Stimulated activated CD4-positive, alpha-beta T cell treated with anti-CD3 and anti-CD28 coated beads, TNF-alpha, amount 100 ng/mL, for 1 hour (primary cell): ENCODE measurements at places on chromosomes 6 and 20.

GRCh38 chr6:23415819-23416427, 710.1 kb upstream of the NRSN1 start:
- DNase-seq: no peak

- DNase-seq: no peak
Measured at GRCh38 chr6:138310821-138311220, 66.9 kb upstream of the SMIM28 start.

DNA sequence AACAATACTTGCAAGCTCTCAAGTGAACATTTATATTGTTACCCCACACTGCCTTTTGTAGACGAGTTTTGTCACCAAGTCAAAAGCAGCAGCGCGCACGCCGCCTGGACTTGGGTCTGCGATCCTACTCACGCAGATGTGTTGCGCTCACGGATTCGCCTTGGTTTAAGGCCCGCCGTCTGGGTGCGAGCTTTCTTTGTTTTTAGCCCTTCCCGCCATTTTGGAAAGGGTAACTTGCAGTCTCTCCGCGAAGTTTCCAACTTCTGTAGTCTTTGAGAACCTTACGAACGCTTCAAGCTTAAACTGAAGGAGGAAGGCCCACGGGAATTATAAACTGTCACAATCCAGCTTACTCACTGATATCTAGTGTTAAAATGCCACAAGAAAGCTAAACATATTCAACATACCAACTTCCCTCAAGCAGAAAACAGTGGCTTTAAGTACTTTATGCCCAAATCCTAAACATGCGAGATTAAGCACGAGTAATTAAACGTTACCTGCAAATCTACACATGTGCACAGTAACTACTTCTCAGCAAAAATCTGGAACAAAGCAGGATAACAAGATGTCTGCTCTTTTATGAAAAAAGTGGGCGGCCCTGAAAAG, 80.4 kb upstream of the BTN3A2 start:
- DNase-seq: no peak

DNA sequence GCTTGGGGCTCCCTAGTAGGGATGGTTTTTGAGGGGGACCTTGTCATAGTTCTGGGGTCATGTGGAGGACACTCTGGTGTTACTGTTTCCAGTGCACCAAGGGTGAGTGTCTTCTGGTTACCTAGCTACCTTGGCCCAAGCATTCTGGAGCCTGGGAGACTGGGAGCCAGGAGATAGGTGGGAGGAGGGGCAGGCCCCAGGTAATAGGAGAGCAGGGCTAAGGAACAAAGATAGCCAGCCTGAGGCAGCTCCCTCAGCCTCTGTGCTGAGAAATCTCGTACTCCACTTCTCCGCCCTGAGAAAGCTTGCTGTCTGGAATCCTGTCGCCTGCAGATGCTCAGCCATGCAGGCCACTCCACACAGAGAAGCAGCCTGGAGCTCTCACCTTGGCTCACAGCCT, 8.3 kb upstream of the ENTPD6 start:
- DNase-seq: no peak

GRCh38 chr6:69945192-69945591, 78.8 kb downstream of the COL19A1 start:
- no peak for DNase-seq

DNA sequence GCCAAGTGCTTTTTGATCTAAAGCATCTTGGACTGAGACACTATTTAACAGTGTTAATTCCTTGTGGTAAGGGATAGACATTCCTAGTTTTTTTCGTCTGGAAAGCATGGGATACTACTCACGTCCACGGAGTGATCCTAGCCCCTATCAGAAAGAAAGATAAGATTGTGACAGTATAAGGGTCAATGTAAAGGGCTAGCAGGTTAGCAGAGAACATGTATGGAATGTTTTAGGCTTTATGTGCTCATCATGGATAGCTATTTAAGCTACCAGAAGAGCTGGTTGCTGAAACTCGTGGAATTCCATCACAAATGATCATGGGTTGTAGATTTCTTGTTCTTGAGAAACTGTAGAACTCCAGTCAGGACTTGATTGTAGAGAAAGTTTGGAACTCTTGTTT, 32.1 kb downstream of the CYB5R4 start:
- no peak for DNase-seq

DNA sequence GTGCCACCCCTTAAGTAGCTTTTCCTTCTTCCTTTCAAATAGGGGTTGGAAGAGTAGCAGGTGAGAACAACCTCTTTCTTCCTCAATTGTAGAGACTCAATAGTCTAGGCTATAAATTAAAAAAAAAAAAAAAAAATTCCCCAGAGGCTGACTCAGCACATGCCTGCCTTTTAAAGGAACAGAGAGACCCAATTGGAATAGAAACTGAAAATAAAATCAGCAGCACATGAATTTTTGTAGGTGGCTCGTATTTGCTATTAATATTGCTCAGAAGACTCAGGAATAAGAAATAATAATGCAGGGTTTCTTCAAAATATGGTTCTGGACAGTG, 19.3 kb downstream of the TOP1 start:
- DNase-seq: no peak

- no peak for DNase-seq
Measured at GRCh38 chr6:98672681-98673475, 161.5 kb upstream of the POU3F2 start.

- DNase-seq: no peak
Measured at GRCh38 chr6:149942461-149942829, 631 bp downstream of the ULBP2 start.

GRCh38 chr6:53282741-53283140, 66.0 kb downstream of the ELOVL5 start:
- DNase-seq: no peak

DNA sequence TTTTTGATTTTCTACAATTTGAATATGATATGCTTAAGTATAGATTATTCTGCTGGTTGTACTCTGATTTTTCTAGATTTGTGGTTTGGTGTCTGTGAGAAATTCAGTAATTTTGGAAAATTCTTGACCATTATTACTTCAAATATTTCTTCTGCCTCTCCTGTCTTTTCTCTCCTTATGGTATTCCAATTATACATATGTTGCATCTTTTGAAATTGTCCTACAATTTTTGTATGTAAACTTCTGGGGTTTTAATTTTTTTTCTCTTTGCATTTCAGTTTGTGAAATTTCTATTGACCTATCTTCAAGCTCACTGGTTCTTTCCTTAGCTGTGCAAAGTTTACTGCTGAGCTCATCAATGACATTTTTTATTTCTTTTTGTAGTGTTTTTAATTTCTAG, 534.4 kb upstream of the SLC35B3 start:
- DNase-seq: no peak

GRCh38 chr6:33570806-33571636, 9.1 kb downstream of the BAK1 start:
- DNase-seq: peak; percentile 75

GRCh38 chr6:147704691-147705090, 196.2 kb downstream of the SAMD5 start:
- DNase-seq: no peak

DNA sequence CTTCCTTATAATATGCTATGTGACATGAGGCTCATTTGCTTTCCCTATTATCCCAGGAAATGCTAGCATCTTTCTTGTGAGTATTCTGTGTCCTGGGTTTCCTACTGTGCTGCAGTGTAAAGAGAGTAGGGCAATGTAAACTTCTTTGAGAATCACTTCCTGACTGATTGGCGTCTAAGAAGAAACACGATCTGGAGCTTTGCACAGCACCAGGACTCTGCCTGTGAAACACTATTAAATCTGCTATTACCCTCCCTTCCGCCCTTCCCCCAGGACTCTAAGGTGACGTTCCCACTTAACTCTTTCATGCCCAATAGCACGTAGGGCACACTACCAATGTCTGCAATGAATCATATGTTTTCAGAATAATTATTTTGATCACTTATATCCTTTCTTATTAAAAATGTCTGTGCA, 607.3 kb upstream of the CITED2 start:
- no peak for DNase-seq

DNA sequence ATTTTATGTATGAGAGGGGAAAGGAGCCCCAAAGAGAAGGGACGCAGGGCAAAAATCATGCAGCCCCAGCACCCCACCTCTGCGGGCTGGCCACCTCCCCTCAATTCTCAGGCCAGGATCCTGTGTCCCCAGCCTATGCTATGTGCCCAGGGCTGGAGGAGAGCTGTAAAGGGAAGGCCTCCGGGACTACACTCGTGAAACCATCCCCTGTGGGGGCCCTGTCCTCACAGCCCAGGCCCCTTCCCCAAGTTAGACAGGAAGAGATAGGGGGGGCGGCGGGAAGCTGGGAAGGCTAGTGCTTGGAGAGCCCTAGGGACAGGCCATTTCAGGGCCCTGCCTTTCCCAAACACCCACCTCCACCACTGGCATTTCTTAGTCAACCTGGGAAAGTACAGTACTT, 1.4 kb upstream of the COL11A2 start:
- no peak for DNase-seq

DNA sequence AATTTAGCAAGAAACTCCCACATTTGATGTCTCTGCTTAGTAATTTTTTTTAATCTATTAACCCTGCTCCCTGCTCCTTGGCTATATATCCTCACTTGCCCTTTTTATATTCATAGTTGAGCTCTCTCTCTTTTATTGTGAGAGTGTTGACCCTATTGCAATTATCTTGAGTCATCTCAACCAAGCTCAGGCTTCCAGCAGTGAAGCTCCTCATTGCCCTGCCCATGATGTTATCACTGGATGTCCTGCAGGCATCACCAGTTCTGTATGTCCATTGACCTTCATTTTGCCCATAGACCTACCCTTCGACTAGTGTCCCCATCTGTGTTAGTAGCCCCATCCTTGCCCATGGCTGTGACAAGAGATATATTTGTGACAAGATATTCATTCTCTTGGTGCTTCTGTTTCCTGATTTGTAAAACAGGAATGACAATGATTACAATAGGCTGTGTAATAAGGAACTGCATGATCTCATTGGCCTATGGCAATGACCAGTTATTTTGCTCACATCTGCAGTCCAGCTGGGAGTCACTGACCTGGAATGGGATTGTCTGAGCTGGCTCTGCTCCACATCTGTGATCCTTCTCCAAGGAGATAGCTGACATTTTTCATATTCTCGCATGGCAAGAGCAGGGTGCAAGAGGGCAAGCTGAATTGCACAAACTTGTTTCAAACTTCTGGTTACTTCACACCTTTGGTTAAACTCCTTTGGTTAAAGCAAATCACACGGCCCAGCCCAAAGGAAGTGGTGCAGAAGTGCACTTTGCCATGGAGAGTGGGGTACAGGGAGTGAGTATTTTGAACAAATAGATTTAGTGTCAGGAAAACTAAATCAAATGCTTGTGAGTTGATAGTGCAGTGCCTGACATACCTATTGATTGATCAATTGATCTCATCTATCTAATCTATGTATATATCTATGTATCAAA, 47.7 kb upstream of the CST5 start:
- DNase-seq: no peak

DNA sequence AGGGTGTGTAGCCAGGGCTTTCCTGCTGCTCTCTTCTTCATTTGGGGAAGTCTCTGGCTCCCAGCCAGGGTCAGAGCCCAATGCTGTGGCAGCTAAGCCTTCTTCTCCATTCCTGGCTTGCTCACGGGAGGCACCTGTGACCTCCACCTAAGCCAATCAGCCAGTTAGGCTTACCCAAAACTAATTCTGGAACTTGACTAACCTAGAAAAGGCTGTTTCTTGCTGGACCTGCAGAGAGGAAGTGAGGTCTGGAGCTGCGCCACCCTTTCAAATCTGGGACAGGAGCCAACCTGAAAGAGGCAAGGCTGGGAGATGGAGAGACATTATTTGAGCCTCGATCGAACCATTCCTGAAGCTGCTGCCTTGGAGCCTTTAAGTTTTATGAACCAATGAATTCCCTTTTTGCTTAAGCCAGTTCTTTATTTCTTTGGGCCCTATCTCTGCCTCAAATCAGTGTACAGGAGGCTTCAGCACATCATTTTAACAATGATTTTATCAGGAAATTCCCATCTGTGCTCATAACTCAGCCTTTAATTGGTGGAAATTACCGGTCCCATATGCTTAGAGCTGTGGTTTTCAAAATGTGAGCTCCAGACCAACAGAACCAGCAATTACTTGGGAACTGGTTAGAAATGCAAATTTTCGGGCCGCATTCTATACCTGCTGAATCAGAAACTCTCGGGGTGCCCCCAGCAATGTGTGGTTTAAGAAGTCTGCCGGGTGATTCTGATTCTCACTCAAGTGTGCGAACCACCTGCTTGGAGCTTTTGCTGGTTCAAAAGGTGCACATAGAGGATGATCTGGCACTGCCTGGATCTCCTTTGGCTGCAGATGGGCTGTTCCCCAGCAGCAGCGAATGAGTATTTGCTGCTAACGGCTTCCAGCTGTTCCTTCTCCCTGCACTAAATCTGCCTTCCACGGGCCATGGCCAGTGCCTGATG, 97.4 kb upstream of the RNF24 start:
- DNase-seq: no peak

DNA sequence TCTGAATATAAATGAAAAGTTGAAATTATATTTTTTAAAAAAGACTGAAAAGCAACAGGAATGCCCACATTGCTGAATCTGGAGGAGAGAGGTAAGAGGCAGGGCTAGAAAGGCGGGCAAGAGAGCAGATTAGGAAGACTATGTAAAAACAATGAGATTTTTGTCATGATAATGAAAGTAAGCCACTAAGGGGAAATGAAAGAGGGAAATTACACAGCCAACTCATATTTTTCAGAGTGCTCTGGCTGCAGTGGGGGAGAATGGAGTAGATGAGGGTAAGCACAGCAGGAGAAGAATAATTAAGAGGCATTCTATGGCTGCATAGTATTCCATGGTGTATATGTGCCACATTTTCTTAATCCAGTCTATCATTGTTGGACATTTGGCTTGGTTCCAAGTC, 281.9 kb downstream of the PKHD1 start:
- no peak for DNase-seq

DNA sequence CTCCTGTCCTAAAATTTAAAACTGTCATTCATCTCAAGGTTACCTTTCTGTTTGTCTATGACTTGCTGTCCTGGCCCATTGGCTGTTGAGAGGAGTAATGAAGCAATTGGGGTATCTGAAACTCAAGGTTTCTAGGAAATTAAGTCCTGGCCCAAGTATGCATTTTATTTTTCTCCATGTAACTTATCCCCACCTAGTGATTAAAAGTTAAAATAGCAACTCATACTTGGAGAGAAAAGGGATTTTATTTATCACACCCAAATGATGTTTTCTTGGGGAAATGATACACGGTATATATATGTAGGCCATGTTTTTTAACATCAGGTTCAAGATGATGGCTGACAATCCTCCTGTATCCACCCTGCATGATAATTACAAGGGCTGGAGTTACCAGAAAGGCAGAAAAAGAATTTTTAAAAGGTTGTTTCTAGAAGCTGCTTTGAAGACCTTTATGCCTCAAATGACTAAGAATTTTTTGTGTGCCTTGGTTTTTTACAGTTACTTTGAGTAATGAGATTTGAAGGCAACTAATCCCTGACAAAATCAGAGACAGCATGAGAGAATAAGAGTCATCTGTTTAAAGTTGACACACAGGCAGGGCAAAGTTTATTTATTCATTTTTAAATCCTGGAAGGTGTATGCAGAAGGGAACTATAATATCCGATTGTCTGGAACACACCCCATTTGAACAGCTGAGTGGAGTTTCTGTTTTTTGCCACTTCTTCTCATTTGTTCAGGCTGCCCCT, 28.9 kb upstream of the C6orf58 start:
- no peak for DNase-seq

GRCh38 chr20:57699395-57699794, 10.4 kb downstream of the PMEPA1 start:
- DNase-seq: no peak

GRCh38 chr20:50932691-50933280, 1.5 kb upstream of the ADNP start:
- no peak for DNase-seq
